ENCODE measurements at places on chromosomes 12 and 14.
A peak's percentile ranks its signal among the peaks of the same experiment; 100 is the strongest.

DNA sequence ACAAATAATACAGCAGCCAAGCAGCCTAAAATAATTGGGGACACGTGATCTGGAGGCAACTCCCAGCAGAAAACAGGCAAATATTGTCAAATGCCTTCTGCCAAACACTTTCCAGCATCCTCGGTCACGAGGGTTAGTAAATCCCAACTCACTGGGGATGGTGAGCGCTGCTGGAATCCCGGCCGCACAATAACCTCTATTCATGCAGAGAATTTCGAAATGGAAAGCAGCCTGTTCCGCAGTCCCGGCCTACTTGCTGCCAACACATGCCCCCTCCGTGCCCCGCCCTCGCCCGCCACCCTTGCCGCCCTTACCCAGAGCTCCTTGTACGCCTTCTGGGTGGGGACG lies 62.2 kb downstream of the RFX4 start:
- peak; percentile 8 for DNase-seq

DNA sequence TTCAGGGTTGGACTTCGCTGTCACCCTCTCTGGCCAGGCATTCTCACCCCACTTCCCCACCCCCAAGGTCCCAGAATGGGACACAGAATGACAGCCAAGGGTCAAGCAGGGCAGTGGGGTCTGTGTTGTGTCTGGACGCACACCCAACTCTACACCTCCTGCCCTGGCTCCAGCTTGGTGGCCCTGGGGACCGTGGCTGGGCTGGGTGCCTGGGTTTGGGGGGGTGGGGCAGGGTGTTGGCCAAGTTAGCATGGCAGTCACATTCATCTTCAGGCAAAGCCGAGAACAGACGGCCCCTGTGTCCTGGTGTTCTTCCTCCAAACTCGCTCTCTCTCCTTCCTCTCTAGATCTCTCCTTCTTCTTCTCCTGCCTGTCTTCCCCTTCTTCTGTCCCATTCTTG lies 5.6 kb downstream of the LRP1 start:
- DNase-seq, result no peak

DNA sequence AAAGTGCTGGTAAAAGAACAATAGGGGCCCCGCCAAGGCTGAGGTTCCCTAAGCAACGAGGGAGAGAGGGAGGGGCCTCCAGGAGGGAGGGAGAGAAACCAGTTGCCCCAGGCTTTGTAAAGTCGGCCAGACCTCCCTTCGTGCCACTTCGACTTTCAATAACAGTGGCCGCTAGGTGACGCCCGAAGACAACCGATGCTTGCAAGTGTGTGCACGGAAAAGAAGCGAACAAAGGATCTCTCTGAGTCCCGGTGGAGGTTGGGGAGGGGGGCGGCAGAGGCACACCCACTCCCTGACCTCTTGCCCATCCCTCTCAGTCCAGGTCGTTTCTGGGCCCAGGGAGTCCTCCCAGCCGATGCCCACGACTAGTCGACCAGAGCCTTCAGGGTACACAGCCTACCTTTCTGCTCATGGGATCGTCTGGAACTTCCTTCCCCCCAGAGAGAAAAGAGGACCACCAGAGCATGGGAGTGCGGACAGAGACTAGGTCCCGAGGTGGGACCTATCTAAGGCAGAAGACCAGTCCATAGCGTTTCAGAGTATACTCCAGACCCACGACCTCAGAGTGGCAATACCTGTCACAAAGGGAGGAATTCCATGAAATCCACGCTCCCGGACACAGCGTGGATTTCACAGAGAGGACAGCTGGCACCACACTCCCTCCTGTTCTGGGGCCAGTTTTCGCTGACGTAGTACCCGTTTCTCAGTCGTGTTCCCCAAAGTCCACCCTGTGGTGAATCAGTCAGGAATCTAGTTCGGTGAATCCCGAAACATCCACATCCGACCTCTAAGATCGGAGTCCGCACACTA lies 262.7 kb upstream of the ALG10B start:
- DNase-seq, result no peak

DNA sequence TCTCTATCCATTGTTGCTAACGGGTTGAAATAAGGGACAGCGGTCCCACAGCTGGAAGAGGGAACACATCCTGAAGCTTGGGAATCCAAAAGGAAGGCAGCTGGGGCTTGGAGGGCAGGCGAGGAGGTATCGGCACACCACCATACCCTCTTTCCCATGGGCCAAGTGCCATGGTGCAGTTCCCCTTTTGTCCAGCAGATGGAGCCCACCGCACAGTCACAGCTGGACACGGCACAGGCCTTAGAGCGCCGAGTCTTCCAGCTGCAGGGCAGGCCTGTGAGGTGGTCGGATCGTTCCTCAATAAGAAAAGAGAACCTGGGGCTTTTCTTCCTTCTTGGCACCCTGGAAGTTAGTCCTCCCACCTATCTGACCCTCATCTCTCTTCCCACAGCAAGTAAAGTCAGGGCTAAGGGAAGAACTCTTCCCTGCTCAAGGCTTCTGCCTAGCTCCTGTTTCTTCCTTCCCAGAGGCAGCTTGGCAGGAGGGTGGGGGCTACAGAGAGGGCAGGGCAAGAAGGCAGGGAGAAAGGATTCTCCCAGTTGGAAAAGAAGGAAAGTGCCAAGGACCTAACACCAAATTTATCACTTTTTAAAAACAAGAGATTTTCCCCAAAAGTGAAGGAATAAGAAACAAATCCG lies 8.6 kb downstream of the PPP1R1A start:
- DNase-seq, result peak; percentile 77

- DNase-seq, result no peak
These were observed 74.8 kb upstream of the PRMT8 start for GRCh38 chr12:3416159-3416558.

GRCh38 chr14:77301103-77301502 lies 19.6 kb downstream of the POMT2 start:
- peak; percentile 90 for DNase-seq

DNA sequence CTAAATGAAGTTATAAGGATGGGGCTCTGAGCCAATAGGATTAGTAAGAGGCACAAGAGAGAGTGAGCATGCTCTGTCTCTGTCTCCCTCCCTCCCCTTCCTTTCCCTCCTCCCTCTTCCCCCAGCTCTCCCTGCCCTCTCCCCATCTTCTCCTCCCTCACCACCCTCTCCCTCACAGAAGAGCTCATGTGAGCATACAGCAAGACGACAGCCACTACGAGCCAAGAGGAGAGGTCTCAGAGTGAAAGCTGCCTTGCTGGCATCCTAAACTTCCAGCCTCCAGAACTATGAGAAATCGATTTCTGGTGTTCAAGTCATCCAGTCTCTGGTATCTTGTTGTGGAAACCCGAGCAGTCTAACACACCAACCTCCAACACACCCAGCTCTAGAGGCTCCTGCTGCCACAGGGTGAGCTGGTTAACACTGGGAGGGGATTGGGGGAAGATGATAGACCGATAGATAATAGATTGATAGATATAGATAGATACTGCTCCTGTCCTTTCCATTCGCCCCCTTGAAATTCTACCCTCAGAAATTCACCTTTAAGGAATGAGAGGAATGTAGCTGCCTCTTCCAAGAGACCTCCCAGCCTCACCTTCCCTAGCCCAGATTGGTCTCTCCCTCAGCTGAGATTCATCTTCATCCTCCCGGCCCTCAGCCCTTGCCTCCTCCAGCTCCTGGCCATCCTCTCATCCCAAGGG lies 25.8 kb upstream of the ACTN1 start:
- peak; percentile 24 for DNase-seq

- DNase-seq, result peak; percentile 73
These were observed 1.8 kb downstream of the SLC38A1 start for GRCh38 chr12:46266869-46267574.

DNA sequence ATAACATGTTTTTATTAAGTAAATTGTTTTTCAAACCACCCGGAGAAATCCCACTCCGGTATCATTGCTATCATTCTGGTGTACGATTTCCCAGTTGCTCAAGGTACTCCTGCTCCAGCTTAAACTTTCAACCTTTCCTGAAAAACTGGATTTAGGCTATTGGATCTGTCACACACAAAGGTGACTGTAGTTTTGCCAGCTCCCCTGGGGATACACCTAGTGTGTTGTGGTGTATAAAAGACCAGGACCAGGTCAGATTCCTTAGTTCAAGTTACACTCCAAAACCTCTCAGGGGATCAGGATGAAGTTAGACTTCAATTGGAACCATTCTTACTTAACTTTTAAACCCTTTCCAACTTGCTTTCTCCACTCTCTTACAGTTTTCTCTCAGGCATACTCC lies 303.9 kb downstream of the NOVA1 start:
- no peak for DNase-seq

DNA sequence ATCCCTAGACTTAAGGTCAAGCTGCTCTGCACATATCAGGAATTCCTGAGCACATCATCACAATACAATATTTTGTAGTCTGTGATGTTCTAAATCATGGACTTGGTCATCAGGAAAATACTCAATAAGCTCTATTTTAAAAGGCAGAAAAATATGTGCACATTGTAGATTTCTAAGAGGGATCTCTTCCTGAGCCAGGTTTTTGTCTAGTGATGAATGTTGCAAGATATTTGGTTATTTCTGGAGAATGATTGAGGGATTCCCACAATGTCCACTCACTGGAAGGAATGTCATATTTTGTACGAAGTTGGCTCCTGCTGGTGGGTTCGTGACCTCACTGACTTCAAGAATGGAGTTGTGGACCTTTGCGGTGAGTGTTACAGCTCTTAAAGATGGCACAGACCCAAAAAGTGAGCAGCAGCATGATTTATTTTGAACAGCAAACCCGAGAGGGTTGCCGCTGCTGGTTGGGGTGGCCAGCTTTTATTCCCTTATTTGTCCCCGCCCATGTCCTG lies 300.9 kb upstream of the DCN start:
- peak; percentile 6 for DNase-seq

DNA sequence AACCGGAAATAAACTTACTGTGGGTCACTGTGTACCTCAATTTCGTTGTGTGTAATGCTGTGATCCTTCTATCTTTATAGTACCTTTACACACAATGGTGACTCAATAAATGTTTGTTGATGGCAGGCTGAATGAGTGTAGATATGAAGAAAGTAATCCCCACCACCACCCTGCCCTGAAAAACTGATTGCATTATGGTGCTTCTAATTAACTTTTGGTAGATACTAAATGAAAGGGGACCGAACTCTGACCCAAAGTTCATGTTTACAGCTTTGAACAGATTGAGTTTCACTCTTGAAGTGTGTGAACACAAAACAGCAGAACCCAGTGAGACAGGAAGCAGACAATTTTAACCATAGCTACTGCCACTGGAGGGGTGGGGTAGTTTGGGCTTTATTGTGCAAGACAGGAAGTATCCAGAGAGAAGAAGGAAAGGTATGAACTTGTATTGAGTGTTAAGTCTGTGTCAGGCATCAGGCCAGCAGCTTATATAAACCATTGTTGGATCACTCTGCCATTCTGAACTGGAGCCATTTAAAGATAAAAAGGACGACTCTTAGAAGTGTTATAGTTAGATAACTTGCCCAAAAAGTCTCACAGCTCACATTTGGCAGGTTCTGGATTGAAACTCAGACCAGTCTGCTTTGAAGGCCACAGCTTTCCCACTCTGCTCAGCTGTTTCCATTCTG lies 197.0 kb upstream of the AMIGO2 start:
- DNase-seq, result peak; percentile 87

DNA sequence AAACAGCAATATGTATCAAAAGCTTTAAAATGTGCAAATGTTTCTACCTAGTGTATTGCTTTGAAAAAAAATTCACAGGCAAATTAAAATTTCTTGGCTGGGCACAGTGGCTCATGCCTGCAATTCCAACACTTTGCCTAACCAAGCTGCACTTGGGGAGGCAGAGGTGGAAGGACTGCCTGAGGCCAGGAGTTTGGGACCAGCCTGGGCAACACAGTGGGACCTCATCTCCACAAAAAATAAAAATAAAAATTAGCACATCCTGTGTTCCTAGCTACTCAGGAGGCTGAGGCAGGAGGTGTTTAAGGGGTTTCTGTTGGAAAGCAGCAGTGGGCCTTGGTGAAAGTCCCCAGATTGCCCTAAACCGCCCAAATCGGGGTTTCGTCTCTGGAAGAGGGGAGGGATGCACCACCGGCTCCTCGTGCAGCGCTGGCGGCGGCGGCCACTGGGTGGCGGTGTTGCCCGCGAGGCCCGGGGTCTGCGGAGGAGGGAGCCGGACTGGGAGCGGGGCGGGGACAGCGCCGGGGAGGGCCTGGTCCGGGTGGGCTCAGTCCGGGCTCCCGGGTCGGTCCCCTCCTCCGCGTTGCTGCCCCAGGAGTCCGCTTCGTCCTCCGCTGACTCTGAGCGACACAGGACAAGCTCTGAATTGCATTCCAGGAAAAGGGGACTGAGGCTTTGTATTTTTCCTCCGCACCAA lies 265.6 kb downstream of the AACS start:
- DNase-seq, result peak; percentile 20

DNA sequence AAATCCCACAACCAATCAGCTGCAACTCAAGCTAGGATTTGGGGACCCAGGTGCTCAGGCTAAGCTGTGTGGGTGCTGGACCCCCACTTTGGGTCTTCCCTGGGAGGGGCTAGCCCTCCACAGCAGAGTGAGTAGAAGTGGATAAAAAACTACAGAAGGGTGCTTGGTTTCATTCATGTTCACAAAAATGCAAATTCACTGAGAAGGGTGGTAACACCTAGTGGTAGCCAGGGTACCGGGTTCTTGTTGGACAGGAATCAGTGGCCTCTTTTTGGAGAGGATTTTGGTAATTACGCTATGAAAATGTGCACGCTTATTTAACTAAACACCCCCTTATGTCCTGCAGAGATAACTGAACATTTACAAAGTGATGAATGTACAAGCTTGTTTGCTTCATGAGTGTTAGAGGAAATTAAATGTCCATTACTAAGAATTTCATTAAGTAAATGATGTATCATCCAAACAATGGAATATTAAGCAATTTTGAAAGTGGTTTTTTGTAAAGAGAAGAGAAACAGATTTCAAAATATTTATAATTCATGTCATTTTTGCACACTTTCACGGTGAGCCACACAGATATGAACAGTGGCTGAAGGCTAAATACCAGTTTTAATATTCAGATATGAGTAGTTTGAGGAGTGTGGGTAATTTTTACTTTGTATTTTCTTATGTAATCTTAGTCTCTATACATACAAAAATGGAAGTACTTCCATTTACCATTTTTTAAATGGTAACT lies 78.3 kb downstream of the DDX51 start:
- no peak for DNase-seq

GRCh38 chr14:99615497-99616157 lies 11.6 kb upstream of the CCDC85C start:
- no peak for DNase-seq

DNA sequence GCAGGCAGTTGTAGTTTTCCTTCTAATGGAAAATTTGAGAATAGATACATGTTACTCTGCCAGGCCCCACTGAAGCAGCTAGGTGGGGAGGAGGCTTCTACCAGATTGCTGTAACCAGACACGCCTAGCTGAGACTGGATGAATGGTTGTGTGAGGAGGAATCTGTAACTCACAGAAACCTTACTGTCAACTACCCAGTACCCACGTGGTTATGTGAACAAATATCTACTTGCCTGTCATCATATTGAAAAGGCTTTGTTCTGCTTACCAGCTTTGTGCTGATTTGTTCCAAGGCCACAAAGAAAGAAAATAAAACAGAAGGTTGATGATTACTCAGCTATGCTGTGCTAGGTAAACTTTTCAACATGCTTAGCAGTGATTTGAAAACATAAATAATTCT lies 167.2 kb downstream of the CAPZA3 start:
- DNase-seq, result no peak

DNA sequence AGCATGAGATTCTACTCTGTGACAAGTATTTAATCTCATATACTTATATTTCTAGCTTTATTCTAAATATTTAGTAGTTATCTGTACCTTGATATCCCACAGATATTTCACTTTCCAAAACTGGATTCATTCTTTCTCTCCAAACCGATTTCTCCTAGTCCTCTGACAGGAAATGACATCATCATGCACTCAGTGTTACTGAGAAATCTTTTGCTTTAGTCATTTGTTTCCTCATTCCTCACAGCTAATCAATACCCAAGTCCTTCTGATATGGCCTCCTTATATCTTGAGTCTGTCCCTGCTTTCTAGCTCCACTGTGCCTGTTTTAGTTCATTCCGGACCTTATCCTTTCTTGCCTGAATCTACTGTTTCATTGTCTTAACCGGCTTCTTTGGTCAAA lies 39.4 kb upstream of the E2F7 start:
- DNase-seq, result peak; percentile 42
